ENCODE measurements at places on chromosomes 6 and 20. TPM values are rescaled to one million over a fixed set of nuclear protein-coding genes. Genes with fewer than 3 reads are reported as not detected.

DNA sequence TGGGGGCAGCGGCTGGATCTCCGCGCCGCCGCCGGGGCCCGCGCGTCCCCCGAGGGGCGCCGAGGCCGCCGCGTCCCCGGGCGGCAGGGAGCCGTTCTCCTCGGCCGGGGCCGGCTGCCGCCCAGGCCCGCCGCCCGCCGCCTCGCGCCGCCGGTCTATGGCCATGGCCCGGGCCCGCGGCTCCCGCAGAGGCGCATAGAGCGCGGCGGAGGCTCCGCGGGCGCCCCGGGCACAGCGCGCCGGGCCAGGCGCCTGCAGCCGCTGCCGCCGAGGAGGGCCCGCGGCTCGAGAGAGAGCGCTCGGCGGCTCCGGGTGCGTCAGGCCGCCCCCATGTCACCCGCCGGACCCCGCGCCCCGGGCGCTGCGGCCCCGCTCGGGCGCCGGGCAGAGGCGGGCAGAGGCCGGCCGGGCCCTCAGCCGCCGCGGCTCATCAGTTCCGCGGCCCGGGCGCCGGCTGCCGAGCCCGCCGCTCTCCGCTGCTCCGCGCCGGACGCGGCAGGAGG is 404 bp downstream of the SLC22A23 start:
- H3K27ac ChIP-seq = no peak overlapping the region
- H3K36me3 ChIP-seq = no peaks in the 10 kb centered on the region
- DNase-seq = no peak
- peak overlapping the region; percentile 41 for H3K4me3 ChIP-seq
- H3K4me1 ChIP-seq = peaks cover 15% of the 10 kb centered on the region

DNA sequence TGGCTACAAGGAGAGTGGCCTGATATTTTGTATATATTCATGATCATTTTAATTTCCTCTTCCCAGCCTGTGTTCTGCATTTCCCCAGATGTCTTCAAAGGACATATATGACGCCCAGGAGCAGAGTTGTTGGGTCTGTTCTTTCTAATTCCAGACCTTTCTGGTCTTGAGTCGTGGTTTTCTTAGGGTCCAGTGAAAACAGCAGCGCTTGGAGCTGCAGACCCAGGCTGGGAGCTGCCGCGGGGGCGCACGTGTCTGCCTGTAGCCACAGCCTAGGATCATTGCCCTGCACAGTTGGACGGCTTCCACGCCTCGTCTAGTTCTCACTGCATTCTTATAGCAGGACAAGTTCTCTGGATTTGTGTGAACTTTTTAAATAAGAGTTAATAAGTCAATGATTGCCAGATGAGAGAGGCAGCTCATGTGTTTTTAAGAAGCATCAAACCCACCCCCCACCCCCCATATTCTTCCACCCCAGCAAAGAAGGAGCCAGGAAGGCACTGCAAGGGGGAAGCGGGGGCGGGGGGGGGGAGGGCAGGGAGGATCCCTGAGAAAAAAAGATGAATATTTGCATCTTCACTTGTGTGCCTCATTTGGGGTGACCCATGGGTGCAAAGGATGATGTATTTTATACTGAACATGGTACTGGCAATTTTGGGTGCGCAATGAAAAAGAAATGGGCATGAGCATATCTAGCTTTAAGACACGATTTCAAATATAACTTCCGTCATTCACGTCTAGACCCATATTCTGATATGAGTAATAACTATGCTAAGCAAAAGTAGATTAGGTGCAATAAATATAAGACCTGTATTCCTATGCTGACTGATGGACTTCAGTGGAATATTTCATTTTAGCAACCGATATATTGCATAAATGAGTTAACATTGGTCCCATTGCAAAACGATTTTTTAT is 160.0 kb downstream of the TBXT start:
- no peak for DNase-seq
- H3K4me1 ChIP-seq = peaks cover 29% of the 10 kb centered on the region
- H3K36me3 ChIP-seq = no peaks in the 10 kb centered on the region
- H3K27me3 ChIP-seq = peaks cover 81% of the 10 kb centered on the region

DNA sequence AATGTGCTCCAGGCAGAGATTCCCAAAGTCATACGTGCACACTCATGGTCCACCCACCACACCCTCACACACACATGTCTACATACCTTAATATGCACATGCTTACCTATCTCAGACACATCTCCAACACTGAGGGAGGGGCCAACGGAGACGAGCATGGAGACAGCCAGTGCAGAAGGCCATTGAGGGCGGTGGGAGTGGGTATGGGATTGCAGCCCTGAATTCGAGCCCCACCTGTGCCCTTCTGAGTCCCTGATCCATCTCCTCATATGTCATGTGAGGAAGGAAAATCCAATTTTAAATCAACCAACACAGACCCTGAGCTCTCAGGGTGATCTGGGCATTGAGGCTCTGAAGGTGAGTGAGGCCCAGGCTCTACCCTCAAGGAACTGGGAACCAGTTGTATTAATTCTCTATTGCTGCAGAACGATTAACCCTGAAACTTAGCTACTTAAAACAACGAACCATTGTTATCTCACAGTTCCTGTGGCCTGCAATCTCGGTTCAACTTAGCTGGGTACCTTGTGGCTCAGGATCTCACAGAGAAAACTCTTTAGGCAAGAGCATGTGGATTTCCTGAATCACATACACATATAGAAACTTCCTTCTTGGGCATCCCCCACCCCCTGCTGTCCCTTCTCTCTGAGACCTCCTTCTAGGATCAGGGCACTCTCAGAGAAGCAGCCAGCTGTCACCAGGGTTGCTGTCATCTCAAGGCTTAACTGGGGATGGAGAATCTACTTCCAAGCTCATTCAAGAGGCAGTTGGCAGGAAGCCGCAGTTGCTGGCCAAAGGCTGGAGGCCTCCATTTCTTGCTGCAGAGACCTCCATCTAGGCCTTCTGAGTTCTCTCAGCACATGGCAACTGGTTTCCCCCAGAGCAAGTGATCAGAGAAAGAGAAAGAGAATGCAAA is 28.3 kb downstream of the GLP1R start:
- no peak overlapping the region for H3K27ac ChIP-seq
- H3K36me3 ChIP-seq = no peaks in the 10 kb centered on the region
- H3K27me3 ChIP-seq = no peaks in the 10 kb centered on the region

GRCh38 chr6:112254921-112255320 is 554 bp upstream of the LAMA4 start:
- no peak overlapping the region for H3K27ac ChIP-seq
- no peaks in the 10 kb centered on the region for H3K36me3 ChIP-seq
- no peak overlapping the region for H3K4me3 ChIP-seq
- H3K4me1 ChIP-seq = no peaks in the 10 kb centered on the region
- DNase-seq = no peak

- H3K4me1 ChIP-seq = peaks cover 3% of the 10 kb centered on the region
- no peaks in the 10 kb centered on the region for H3K36me3 ChIP-seq
- no peaks in the 10 kb centered on the region for H3K27me3 ChIP-seq
- no peak for DNase-seq
Observed at GRCh38 chr20:40861427-40862008, 167.1 kb upstream of the TOP1 start.

- DNase-seq = no peak
- H3K4me1 ChIP-seq = no peaks in the 10 kb centered on the region
- no peaks in the 10 kb centered on the region for H3K36me3 ChIP-seq
- no peak overlapping the region for H3K4me3 ChIP-seq
Observed at GRCh38 chr20:19275038-19275629, 62.7 kb downstream of the SLC24A3 start.

DNA sequence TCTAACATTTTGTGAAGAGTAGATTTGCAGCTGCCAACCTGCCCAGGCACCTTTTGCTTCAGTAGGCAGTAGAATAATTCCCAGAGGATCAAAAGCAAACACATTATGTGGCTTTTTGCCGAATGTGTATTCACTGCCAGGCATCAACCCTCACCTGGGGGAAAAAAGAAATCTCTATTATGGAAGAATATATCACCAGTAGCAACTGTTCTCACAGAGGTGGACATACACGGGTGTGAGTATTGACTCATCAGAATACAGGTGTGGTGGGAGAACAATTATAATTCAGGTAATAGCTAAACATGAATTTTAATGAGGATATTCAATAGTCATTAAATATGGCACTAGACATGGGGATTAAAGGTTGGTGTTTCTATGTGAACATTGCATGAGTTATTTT is 910.7 kb downstream of the TFAP2A start:
- no peaks in the 10 kb centered on the region for H3K36me3 ChIP-seq
- no peaks in the 10 kb centered on the region for H3K4me1 ChIP-seq
- no peaks in the 10 kb centered on the region for H3K27me3 ChIP-seq
- H3K4me3 ChIP-seq = no peak overlapping the region
- H3K27ac ChIP-seq = no peak overlapping the region

DNA sequence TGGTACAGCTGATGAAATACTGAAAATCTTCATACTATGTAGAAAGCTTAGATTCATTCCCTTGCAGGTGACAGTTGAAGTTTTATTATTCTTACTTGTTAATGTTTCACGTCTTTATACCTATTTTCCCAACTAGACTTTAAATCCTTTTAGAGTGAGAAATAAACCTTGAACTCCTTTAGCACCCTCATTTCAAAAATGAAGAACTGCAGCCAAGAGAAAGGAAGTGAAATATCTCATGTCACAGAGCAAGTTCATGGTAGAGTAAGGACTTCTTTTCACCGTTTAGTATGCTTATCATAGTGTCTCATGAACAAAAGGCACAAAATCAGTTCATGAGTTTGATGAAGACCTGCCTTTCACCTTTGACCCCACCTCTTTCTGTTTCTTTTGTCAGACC is 38.5 kb downstream of the ORC3 start:
- H3K4me3 ChIP-seq = no peak overlapping the region
- peaks cover 5% of the 10 kb centered on the region for H3K36me3 ChIP-seq
- H3K4me1 ChIP-seq = peaks cover 2% of the 10 kb centered on the region
- H3K27me3 ChIP-seq = no peaks in the 10 kb centered on the region
- H3K27ac ChIP-seq = no peak overlapping the region

DNA sequence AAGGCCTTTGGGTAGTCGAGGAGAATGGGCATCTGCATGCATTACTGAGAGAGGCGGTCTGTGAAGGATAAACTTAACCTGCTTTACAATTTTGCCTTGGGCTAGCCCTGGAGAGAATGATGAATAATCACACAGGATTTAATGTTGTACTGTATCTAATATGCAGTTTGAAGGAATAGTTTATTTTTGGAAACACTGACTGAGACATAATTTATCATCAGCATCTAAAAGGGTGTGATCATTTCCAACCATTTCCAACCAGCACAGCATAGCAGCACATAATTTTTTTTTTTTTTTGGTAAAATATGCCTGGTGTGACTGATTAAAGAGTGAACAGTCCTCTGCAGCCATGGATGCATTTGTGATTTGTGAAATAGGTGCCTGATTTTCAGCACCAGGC is 519.5 kb downstream of the PHF3 start:
- H3K27ac ChIP-seq = no peak overlapping the region
- H3K4me3 ChIP-seq = no peak overlapping the region
- DNase-seq = no peak
- no peaks in the 10 kb centered on the region for H3K27me3 ChIP-seq
- no peaks in the 10 kb centered on the region for H3K4me1 ChIP-seq

DNA sequence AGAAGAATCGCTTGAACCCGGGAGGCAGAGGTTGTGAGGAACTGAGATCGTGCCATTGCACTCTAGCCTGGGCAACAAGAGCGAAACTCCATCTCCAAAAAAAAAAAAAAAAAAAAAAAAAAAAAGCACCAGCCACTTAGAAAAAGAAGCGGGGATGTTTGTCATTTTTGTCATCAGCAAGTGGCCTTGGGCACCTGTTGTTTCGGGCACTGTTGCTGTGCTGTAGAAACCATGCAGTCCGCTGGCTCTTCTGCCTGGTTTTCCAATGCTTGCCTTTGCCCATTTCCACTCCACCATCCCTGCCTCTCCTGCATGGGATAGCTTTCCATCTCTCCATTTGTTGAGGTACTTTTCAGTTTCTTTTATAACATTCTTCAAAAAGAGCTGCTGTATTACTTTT is 129.3 kb downstream of the ARID1B start:
- H3K27me3 ChIP-seq = no peaks in the 10 kb centered on the region
- H3K4me1 ChIP-seq = peaks cover 9% of the 10 kb centered on the region
- no peak overlapping the region for H3K4me3 ChIP-seq
- H3K27ac ChIP-seq = no peak overlapping the region

GRCh38 chr6:111486921-111487320 is 3.9 kb upstream of the REV3L start:
- DNase-seq = peak; percentile 41
- peaks cover 5% of the 10 kb centered on the region for H3K36me3 ChIP-seq
- peak overlapping the region; percentile 76 for H3K27ac ChIP-seq
- peaks cover 15% of the 10 kb centered on the region for H3K4me1 ChIP-seq
- no peak overlapping the region for H3K4me3 ChIP-seq

- no peak overlapping the region for H3K4me3 ChIP-seq
- H3K4me1 ChIP-seq = no peaks in the 10 kb centered on the region
- H3K27me3 ChIP-seq = no peaks in the 10 kb centered on the region
- H3K36me3 ChIP-seq = no peaks in the 10 kb centered on the region
- no peak for DNase-seq
Observed at GRCh38 chr20:52958211-52958610, 13.9 kb upstream of the TSHZ2 start.

GRCh38 chr6:10297832-10298231 is 117.0 kb downstream of the TFAP2A start:
- no peak overlapping the region for H3K27ac ChIP-seq
- no peaks in the 10 kb centered on the region for H3K27me3 ChIP-seq
- H3K4me1 ChIP-seq = no peaks in the 10 kb centered on the region
- no peaks in the 10 kb centered on the region for H3K36me3 ChIP-seq

DNA sequence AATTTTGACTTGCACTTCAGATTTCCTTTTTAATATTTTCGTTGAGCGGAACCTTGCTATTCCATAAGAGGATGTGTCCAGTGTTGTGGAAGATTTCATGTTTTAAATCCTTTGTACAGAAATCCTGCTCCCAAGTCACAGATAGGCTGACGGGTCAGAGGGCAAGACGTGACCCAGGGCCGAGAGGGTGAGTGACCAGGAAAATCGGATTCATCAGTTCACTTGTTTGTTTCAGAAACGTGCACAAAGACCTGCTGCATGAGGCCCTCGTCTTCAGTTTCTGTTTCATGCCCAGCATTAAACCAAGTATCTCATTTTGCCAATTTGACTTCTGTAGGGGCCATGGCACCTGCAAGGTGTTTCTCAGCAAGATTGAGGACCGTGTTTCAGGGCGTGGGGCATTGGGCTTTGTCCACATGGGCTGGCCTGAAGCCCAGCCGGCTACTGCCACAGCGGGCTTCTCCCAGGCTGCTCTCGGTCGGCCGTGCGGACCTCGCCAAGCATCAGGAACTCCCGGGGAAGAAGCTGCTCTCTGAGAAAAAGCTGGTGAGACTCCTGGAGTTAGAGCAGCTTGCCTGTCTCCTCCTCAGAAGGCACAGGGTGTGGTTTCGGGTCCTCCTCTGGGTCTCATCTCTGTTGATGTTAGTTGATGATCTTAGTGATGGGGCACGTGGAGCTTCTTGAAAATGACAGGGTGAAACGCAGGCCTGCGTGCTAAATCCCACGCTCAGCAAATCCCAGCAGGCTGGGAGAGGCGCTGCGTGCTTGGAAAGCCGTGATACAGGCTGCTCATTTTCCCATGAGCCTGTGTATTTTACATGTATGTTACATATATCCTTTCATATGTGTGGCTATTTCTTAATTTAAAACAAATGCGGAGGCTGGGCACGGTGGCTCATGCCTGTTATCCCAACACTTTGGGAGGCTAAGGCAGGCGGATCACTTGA is 10.5 kb downstream of the MTG2 start:
- H3K36me3 ChIP-seq = peaks cover 34% of the 10 kb centered on the region
- H3K4me3 ChIP-seq = no peak overlapping the region
- H3K27ac ChIP-seq = no peak overlapping the region
- no peak for DNase-seq
- no peaks in the 10 kb centered on the region for H3K27me3 ChIP-seq

OR12D3 gene
- not detected for total RNA-seq

PRDM13 gene
- not detected for total RNA-seq

SOX18 gene
- 0.66 TPM for total RNA-seq

GPX5 gene
- total RNA-seq = not detected
